Brain pericyte (primary cell): ENCODE measurements at places on chromosomes 6 and 20.

DNA sequence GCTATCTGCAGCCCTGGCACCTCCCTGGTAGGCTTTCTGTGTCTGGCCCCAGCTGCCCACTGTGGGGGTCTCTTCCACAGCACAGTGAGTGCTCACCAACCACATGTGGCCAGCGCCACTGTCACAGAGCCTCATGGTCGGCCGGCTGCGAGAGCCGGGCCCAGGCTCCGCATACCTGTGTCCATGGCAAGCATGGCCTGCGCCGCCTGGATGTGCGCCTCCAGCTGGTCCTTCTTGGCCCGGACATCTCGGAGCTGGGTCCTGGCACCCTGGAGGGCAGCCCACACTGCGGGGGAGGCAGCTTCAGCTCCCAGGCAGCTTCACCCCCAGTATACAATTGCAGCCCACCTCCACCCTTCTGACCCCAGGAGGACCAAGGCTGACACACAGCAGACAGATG lies 13.0 kb downstream of the ADRM1 start:
- no peak for DNase-seq

- peak; percentile 18 for DNase-seq
Observed at GRCh38 chr6:131694832-131695426, 6.3 kb downstream of the OR2A4 start.

DNA sequence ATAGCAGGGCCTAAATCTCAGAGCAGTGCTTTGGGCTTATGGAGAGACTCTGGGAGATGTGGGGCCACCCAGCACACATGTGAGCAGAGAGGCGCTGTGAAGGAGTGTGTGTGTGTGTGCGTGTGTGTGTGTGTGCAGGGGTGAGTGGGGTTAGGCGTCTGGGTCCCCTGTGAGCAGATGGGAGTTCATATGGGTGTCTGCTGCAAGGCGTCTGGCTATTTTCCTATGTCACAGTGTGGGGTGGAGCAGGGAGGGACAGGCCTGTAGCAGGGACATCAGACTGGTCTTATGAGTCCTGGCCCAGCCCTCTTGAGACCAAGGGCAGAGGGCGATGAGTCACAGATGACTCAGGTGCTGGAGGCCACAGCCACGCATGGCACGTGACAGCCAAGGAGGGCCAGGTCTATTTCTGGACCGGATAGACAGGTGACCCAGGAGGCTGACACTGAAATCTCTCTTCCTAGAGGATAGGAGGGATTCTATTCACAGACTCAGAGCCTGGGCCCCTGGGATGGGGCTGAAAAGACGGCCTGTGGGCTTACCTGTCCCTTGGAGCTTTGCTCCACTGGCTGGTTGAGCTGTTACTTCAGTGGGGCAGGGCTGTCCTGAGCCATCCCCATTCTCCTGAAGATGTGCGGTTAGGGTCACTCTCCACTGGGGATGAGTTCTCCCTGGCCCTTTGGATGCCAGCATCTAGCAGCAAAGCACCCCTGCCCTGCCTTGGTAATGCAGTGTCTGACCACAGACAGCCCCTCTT lies 28.9 kb downstream of the VEGFA start:
- DNase-seq = no peak

- no peak for DNase-seq
Observed at GRCh38 chr6:87848616-87849015, 146.6 kb upstream of the AKIRIN2 start.

- no peak for DNase-seq
Observed at GRCh38 chr6:29679962-29680361, 990 bp downstream of the ZFP57 start.

GRCh38 chr6:166046226-166046625 lies 121.4 kb downstream of the TBXT start:
- DNase-seq = peak; percentile 58

GRCh38 chr20:33401921-33402369 lies 626 bp upstream of the CDK5RAP1 start:
- no peak for DNase-seq

- DNase-seq = no peak
Observed at GRCh38 chr6:5300206-5300764, 39.0 kb downstream of the FARS2 start.

DNA sequence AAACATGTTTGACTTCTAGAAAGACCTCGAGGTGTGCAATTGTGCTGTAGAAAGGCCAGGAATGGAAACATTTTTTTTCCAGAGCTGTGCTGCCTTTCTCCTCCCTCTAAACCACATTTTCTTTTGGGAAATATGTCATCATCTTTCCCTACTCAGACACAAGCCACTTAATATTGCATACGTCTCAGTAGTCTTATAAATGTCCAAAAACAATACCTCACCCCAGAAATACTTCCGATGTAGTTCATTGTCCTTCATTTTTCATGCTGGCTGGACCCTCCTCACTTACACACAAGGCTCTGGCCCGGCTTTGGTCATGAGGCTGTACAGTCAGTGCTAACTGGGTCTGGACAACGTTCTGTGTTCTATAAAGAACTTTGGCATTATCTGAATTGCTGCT lies 126.4 kb downstream of the SCML4 start:
- DNase-seq = no peak

DNA sequence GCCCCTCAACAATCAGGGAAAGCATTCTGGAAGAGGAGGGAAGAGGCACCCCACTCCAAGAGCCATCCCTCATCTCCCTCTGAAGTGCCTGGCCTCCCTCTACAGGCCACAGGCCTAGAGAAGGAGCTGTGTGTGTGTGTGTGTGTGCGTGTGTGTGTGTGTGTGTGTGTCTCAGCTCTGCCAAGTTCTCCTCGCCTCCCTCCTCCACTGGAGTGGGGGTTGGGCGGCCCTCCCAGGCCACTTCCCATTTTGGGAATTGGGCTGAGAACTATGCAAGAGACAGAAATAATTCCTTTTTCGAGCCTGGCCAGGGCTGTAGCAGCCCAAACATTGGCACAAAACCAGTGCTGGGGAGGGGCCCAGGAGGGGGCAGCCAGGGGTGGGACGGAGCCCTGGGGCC lies 35.7 kb downstream of the KCNB1 start:
- DNase-seq = no peak

DNA sequence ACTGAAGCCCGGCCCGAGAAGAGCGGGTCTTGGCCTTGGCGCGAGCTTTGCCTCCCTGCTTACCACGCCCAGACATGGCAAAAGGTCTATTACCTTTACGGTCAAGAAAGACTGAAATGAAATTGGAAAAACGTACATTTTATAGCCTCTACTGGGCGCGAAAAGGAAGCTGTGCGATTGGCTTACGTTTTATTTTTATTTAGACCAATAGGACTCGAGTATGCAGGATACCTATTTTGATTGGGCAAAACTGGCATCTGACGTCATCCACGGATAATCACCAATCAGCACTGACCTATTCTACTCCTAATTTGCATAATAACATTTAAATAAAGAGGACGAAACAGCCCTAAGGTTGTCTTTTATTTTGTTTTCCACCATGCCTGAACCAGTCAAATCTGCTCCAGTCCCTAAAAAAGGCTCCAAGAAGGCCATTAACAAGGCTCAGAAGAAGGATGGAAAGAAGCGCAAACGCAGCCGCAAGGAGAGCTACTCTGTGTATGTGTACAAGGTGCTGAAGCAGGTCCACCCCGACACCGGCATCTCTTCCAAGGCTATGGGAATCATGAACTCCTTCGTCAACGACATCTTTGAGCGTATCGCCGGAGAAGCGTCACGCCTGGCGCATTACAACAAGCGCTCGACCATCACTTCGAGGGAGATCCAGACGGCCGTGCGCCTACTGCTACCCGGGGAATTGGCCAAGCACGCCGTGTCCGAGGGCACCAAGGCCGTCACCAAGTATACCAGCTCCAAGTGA lies 97.4 kb downstream of the OR2B2 start:
- peak; percentile 87 for DNase-seq
